Renal cortical epithelial cell (primary cell): ENCODE measurements at places on chromosomes 4 and X. TPM values are rescaled to one million over a fixed set of nuclear protein-coding genes. Genes with fewer than 3 reads are reported as not detected.
A peak's percentile ranks its signal among the peaks of the same experiment; 100 is the strongest.

GRCh38 chr4:18914182-18914581 is 892.6 kb upstream of the LCORL start:
- no peak for DNase-seq

DNA sequence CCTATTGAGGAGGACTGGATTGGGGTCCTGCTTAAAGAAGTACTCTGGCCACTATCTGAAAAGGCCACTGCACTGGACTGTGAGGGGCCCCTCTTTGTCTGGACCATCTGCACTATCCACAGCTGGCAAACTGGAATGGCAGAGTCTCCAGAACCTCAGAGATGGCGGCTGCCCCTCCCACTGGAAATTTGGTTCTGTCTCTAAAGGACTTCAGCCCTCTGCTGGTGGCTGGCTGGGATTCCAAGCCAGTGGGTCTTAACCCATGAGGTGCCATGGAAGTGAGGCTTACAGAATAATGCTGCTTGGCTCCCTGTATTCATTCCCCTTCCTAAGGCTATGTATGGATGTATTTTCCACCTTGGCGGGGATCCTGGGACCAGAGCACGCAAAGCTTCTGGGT is 41.6 kb upstream of the CYLC1 start:
- no peak for DNase-seq

DNA sequence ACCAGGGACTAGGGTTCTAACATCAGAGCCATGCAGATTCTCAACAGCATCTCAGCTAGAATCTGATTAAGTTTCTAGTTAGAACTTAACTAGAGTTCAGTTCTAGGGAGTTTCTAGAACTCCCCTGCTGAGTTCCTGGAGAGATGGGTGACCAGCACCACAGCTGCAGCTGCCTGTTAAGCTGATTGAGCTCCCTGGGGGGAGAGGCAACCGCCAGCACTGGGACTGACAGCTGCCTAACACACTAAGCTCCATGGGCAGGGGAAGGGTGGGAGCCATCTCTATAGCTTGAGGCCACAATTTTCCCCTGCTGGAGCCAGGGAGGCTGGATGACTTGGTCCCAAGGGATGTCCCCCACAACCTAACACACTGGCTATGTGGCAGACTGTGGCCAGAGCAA is 84.2 kb downstream of the CHIC1 start:
- DNase-seq = no peak

DNA sequence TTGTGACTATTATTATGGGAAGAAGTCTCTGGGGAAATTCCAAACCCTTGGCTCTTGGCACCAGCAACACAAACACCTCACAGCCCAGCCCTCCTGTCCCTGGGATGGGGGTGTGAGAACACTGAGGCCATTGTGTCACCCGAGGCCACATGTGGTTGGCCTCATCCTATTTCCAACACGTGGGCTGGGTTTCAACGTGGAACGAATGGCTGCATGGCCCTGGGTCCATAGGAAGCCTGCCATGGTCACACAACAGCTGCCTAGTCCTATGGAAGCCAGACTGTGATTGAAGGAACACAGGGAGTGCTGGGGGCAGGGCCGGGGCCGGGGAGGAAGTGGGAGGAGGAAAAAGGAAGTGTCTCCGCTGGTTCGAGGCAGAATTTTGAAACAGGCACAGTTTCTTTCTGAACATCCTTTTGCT is 10.0 kb downstream of the CLCN4 start:
- no peak for DNase-seq

GRCh38 chrX:8832582-8833378 is 31.6 kb upstream of the FAM9A start:
- no peak for DNase-seq

DNA sequence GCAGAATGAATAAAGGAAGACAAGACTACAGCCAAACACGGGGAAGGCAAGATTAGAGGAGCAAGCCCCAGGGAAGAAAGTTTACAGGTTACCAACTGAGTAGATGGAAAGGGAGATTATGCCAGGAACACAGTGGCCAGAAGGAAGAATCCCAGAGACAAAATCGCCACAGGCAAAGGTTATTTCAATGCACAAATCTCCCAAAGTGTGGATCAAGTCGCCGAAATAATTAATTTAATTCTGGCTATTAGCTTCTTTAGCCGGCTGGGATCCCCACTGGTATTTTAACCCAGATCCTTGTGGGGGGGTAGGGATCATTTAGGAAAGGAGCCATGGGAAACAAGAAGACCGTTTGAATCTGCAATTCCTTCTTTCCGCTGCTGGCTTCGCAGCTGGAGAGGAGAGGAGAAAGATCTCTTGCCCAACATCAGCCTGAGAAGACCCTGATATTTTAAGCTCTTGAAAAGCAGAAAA is 171.0 kb downstream of the DHX15 start:
- no peak for DNase-seq

- DNase-seq = no peak
Measured at GRCh38 chr4:153260553-153261300, 56.5 kb downstream of the TRIM2 start.

GRCh38 chr4:67558493-67558892 is at the start of gene STAP1:
Gene STAP1 (plus strand): TSS chr4:67558727. CDS start chr4:67558810, 83 bp downstream.
- no peak for DNase-seq

DNA sequence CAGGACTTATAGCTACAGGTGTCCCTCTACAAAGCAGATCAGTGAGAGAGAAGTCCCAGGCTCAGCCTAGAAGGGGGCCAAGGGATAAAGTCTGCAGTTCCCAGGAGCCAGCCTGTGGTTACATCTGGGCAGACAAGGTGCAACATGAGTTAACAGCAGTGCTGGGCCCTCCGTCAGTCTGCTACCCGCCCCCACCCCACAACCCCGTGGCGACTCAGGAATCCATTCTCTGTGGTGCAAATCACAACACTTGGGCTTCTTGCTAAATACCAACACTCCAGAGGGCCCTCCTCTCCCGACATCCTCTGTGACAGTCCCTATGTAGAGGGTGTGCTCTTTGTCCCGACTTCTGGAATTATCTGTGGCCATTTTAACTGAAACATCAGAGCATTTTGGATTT is 13.8 kb downstream of the GPM6B start:
- DNase-seq = no peak

DNA sequence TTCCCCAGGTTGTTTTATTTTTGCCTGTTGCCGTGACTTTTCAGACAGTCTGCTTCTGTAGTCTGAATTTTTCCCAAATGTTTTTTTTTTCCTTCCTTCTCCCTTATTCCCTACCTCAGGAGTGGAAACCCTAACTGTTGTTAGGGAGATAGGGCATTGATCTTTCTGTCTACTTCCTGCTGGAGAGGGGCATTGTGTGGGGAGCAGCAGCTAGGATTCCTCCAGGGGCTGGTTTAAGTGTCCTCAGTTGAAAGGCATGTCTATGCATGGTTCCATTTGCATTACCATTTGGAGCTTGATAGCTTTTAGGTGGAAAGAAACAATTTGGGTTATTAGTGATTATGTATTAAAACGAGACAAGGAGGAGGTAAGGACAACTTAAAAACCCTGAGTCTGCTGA is 383.9 kb downstream of the DCAF12L2 start:
- DNase-seq = no peak

DNA sequence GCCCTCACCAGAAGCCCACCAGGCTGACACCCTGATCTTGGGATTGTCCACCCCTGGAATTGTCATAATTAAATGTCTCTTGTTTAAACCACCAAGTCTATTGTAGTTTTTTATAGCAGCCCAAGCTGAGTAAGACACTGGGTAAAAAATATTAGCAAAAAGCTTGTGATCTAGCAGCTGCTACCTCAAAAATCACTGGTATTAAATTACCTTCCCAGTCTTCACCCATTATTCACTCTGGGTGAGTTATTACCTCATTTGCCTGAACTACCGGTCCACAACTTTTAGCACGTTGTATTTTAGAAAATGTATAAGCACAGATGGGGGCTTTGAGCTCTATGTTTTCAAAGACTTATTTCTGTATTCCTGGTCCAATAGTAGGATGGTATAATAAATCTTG is 12.0 kb upstream of the TRIM61 start:
- no peak for DNase-seq

GRCh38 chr4:94877973-94878372 is 120.2 kb downstream of the BMPR1B start:
- DNase-seq = peak; percentile 49

Gene FAM47E
- total RNA-seq = 1.0 and 5.7 TPM in 2 replicates

Gene FGB
- 0.69 and 14.3 TPM in 2 replicates for total RNA-seq

Gene ARX
- total RNA-seq = not detected in 2 replicates

Gene CSN1S1
- total RNA-seq = not detected in 2 replicates
